Fibroblast of skin of back (primary cell): ENCODE measurements at places on chromosomes 5 and 9.

- no peak for DNase-seq
These were observed 412.7 kb downstream of the CDH10 start for GRCh38 chr5:24232041-24232440.

DNA sequence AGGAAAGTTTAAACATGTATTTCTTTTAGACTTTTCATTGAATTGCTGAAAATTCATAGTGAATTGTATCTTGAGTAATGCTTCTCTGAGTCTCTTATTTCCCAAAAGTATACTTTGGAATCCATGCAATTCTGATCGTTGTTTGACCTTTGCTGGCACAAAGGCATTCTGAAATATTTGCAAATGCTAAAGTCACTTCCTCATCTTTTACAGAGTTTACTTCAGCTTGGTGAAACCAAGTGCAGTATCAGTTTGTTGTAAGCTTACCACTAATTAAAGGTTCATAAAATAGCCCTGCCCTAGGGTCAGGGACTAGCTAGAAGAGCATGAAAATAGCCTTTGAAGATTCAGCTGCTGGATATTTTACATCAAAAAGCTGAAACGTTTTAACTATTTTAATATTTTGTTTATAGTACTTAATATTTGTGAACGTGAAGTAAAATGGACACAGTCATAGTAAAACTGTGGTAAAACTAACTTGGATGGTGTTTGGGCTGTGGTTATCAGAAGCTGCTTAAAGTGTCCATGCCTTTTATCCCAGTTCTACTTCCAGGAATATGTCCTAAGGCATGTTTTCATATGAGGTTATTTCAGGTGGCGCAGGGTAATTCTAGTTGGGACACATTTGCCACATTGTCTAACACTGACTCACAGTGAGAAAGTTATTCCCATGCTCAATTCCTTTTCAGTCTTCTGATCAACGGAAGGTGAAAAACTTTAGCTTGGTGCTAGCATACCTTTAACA, 45.3 kb downstream of the SLC22A5 start:
- DNase-seq = peak; percentile 74

GRCh38 chr5:180136630-180137381, 65.2 kb upstream of the RNF130 start:
- DNase-seq = no peak

DNA sequence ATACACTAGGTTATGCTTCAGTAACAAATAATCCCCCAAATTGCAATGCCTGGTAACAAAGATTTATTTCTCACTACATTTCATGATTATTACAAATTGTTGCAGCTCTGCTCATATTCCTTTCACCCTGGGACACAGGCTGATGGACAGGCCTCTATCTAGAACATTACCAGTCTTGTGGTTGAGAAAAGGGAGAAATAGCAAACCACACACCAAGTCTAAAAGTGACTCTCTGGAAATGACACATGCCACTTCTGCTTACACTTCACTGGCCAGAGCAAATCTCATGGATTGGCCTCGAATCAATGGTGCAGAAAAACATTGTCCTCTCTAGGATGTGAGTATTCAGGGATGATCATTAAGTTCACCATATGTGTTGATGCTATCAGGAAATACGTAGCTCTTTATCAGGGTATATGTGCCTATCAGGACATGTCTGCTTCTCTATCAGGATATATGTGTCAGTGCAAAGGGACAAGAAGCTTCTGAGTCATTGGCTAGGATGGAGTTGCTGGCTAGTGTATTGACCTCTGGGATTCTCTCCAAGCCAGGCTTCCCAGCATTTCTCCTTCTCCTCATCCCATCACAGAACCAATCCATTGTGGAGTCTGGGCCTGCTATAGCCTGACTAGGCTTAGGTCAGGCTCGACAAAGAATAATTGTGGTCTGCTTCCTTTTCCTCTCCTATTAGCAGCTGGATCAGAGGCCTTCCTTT, 91.1 kb upstream of the CEP78 start:
- no peak for DNase-seq

- DNase-seq = peak; percentile 96
These were observed 28.0 kb upstream of the ADAM19 start for GRCh38 chr5:157603333-157604190.

GRCh38 chr5:133957080-133957479, 11.3 kb downstream of the C5orf15 start:
- DNase-seq = no peak

DNA sequence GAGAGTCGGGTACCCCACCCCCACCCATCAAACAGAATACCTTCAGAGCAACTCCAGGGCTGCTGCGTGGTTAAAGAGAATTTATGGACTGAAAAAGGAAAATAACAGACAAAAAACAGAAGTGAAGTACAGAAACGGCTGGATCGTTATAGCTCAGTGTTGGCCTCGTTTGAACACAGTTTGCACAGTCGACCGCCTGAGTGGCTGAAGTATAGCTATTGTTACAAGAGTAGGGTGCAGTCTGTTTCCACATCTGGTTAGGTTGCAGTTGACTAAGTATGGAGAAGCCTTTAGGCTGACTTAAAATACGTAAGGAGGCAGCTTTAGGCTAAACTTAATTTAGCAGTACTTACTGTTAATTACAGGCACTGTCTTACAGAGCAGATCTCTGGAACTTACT, 121.2 kb downstream of the GCNT1 start:
- DNase-seq = no peak
